ENCODE measurements at places on chromosomes 4 and X. TPM values are rescaled to one million over a fixed set of nuclear protein-coding genes. Genes with fewer than 3 reads are reported as not detected.
A peak's percentile ranks its signal among the peaks of the same experiment; 100 is the strongest.

TTC29 gene
- total RNA-seq = not detected

- no peak for DNase-seq
- no peaks in the 10 kb centered on the region for H3K36me3 ChIP-seq
- no peaks in the 10 kb centered on the region for H3K4me1 ChIP-seq
Measured at GRCh38 chrX:153516073-153516472, 1.4 kb upstream of the ATP2B3 start.

DNA sequence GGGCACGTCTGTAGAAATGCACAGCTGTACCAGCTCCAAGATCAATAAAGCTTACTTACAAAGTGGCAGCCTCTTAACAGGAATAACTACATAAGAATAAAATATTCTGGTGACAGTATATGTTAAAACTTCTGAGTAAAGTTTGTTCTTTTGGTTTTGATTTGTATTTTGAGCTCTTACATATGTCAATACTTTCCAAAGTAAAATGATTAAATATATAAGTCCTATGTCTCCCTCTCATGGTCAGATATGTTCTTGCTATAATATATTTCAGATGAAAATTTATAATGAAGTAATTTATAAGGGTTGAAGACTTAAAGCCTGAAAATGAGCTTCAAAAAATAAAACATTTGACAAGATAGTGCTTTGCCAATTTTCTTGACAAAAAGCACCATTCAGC lies 254.4 kb downstream of the NPFFR2 start:
- H3K4me3 ChIP-seq = no peak overlapping the region
- no peaks in the 10 kb centered on the region for H3K4me1 ChIP-seq
- DNase-seq = no peak

P2RY10 gene
- not detected for total RNA-seq

- peak overlapping the region; percentile 90 for H3K27ac ChIP-seq
- peaks cover 60% of the 10 kb centered on the region for H3K4me1 ChIP-seq
- no peaks in the 10 kb centered on the region for H3K36me3 ChIP-seq
- DNase-seq = no peak
- H3K27me3 ChIP-seq = no peaks in the 10 kb centered on the region
Measured at GRCh38 chr4:23884741-23885140, 5.1 kb downstream of the PPARGC1A start.

DNA sequence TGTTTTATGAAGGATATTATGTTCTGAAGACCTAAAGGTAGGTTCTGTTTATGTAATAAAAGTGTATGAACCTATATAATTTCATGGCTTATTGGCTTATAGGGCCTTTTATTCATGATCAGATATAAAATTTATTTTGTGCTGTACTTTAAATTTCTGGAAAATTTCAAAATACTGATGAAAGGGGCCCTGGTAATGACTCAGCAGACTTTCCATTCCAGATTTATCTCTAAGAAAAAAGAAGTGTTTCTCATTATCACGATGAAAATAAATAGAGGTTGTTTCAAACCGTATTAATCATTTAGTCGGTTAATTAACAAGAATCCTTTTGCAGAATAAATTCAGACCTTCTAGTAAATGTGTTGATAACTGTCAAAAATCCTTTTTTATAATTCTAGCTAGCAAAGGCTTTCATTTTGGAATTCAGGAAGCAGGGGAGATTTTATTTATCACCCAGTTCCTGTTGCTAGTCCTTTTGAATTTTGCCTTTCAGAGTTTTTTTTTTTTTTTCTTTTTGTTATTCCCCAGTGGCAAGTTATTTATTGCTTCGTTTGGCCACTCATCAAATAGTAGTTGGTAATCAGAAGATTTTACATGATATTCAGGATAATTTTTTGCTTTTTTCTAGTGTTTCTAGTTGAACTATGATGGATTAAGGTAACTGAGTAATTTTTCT lies 5.4 kb upstream of the TAPT1 start:
- peak overlapping the region; percentile 55 for H3K27ac ChIP-seq
- H3K4me3 ChIP-seq = no peak overlapping the region
- H3K36me3 ChIP-seq = no peaks in the 10 kb centered on the region
- peaks cover 32% of the 10 kb centered on the region for H3K4me1 ChIP-seq
- no peak for DNase-seq

DNA sequence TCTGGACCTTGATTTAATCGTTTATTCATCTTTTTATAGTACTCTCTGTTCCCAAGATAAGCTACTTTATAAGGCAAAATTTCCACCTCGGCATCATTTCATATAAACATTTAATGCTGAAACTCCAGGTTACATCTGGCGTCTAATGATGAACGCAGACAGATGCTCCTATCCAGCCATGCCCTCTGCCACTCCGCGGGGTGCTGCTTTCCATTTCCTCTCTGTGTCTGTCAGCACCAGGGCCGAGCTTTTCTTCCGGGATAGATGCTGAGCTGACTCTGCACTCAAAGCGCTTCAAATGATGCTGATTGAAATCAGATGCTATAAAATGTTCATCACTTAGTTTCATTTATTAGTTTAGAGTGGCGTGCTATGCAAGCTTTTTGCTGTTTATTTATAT lies 80.5 kb upstream of the HELT start:
- H3K27me3 ChIP-seq = no peaks in the 10 kb centered on the region
- DNase-seq = no peak
- peaks cover 4% of the 10 kb centered on the region for H3K4me1 ChIP-seq
- no peak overlapping the region for H3K27ac ChIP-seq

DNA sequence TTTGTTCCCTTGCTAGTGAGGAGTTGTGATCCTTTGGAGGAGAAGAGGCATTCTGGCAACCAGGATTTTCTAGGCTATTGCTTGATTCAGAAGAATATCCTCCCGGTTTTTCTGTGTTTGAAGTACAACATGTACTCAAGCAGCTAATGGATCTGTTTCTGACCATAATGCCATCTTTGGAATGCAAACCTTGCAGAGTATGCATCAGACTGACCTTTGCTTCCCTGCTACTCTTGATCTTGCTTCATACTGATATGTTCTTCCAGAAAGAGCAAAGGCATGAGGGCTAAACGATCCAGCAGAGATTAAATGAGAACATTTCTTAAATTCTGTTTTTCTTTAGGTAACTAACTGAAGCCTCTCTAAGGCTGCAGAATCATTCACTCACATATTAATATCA lies 265.4 kb upstream of the SLC7A11 start:
- no peaks in the 10 kb centered on the region for H3K27me3 ChIP-seq
- no peaks in the 10 kb centered on the region for H3K4me1 ChIP-seq
- H3K4me3 ChIP-seq = no peak overlapping the region
- no peak for DNase-seq
- H3K27ac ChIP-seq = no peak overlapping the region

GPAT3 gene
- 60.8 TPM for total RNA-seq

KLHL4 gene
- total RNA-seq = 0.91 TPM

GRCh38 chr4:78940752-78941151 lies 1.5 kb upstream of the PAQR3 start:
- no peaks in the 10 kb centered on the region for H3K4me1 ChIP-seq
- H3K27me3 ChIP-seq = no peaks in the 10 kb centered on the region
- no peak overlapping the region for H3K27ac ChIP-seq
- H3K36me3 ChIP-seq = no peaks in the 10 kb centered on the region

All from heart right ventricle (tissue), 16 donors.